ENCODE measurements at places on chromosomes 6 and 20.

GRCh38 chr6:40910260-40910893, 128.6 kb downstream of the UNC5CL start:
- no peak for DNase-seq

GRCh38 chr20:50996901-50997865, 25.7 kb downstream of the KCNG1 start:
- DNase-seq, result no peak

DNA sequence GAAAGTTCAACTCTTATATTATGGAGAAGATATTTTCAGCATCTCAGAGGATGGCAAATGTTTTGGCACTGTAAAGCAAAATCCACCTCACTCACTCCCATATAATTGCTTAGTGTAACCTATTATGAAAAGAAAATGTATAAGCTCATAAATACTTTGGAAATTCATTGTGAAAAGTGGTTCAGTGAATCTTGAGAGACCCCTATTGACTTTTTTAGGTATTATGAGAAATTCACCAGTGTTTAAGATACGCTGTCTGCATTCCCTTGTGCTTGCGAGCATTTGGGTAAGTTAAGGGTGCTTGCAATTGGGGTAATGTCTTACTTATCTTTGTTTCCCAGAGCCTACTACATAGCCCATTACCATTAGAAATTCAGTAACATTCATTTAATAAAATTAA, 66.3 kb upstream of the BMP5 start:
- DNase-seq, result no peak

DNA sequence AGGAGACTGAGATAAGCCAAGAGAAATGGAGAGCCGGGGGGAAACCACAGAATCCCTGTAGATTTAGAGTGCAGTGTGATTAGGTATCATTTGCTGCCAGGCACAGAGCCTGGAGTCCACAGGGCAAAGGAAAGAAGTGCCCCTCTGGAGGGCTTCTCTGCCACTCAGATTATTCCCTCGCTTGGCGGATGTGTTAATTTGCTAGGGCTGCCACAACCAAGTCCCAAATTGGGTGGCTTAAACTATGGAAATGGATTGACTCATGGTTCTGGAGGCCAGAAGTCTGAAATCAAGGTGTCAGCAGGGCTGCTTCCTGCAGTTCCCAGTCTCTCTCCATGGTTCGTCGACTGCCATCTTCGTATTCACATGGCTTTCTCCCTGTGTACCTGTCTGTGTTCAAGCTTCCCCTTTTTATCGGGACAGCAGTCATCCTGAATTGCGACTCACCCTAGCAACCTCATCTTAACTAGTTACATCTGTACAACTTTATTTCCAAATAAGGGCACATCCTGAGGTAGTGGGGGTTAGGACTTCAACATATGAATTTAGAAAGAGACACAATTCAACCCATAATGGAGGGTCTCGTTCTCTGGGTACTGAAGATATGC, 122.2 kb downstream of the ANKRD60 start:
- no peak for DNase-seq

DNA sequence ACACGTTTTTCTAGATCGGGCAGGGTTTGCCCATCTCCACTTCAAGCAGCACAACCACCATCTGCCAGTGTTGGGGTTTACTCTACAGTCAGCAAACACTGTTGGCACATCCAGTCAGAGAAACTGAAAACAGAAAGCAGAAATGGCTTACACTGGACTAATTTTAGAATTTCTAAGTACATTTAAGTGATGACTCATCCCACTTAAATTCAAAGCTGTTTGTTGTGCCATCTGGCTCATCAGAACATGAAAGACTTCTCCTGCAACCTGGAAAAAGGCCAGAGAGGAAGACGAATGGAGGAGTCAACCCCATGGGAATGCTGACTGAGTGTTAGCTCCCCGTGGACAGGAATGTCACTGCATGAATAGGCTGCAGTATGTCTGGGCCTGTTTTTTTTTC, 21.8 kb downstream of the FAM209B start:
- DNase-seq, result no peak

- no peak for DNase-seq
Measured at GRCh38 chr20:63020681-63021080, 13.9 kb upstream of the BHLHE23 start.

DNA sequence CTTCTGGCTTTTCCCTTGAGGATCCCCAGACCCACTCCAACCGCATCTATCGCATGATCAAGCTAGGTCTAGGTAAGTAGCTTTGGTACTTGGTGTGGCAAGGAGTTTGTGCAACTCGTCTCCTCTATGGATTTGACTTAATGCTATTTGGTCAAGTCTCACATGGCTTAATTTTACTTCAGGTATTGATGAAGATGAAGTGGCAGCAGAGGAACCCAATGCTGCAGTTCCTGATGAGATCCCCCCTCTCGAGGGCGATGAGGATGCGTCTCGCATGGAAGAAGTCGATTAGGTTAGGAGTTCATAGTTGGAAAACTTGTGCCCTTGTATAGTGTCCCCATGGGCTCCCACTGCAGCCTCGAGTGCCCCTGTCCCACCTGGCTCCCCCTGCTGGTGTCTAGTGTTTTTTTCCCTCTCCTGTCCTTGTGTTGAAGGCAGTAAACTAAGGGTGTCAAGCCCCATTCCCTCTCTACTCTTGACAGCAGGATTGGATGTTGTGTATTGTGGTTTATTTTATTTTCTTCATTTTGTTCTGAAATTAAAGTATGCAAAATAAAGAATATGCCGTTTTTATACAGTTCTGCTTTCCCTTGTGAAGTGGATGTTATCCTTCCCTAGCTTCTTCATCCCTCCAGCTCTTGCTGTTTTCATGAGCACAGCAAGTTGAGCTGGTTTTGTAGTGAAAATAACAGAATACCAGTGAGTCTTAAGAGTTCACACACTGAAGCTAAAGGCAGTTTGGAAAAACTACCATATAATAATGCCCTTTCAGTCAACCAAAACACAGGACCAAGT, 3.8 kb downstream of the SLC35B2 start:
- DNase-seq, result peak; percentile 60

- DNase-seq, result no peak
Measured at GRCh38 chr6:74611220-74611619, 594.6 kb downstream of the COL12A1 start.

DNA sequence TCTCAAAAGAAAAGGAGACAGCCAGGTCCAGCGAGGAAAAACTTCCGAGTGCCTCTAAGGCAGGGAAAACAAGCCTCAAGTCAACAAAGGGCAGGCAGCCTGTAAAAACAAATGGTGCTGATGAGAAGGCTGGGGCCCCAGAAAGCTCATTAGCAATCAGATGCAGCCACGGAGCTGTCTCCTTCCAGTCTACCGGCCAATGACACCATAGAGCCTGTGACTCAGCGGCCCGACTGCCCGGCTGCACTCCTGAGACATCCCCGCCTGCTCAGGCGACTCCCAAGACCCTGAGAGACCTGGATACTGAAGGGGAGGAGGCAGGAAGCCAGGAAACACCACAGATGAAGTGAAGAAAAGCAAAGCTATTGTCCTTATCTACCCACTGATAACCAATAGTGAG, 120.1 kb upstream of the HDDC2 start:
- DNase-seq, result no peak

- DNase-seq, result no peak
Measured at GRCh38 chr6:147109707-147110106, 94.5 kb upstream of the STXBP5 start.

DNA sequence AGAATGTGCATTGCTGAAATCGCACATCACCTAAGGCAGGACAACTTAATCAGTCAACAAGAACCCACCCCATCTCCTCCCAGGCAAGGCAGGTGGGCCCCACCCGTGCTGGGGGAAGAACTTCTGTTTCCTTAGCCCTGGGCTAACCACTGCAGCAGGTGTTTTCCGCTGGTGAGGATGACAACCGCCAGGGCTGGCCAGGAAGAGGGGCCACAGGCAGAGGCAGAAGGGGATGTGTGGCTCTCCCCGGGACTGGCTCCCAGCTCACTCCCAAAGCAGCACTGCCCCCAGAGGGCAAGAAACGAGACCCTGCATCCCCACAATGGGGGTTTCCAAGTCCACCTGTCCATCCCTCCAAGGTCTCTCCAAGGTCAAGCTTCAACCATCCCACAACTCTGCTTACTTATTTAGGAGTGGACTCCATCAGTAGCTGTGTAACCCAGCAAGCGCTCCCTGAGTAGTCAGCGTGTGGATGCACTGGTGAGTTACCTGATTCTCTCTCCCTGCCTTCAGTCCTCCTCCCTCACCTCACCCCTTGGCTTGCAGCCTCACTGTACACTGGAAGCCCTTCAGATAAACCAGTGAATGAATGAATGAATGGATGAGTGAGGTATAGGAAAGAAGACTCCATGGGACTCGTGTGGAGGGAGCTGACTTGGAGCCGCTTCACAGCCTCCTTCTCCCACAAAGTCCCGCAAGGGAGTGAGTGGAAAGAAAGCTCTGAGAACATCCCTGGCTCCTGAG, 168.2 kb upstream of the CST7 start:
- DNase-seq, result no peak

DNA sequence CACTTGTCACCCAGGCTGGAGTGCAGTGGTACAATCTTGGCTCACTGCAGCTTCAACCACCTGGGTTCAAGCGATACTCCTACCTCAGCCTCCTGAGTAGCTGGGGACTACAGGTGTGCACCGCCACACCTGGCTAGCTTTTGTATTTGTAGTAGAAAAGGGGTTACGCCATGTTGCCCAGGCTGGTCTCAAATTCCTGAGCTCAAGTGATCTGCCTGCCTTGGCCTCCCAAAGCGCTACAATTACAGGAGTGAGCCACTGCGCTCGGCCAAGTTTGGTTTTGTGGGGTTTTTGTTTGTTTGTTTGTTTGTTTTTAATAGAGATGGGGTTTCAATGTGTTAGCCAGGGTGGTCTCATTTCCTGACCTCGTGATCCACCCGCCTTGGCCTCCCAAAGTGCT, 12.3 kb downstream of the LOC128125822 start:
- DNase-seq, result no peak

GRCh38 chr6:136427378-136427717, 122.9 kb downstream of the MAP7 start:
- no peak for DNase-seq

GRCh38 chr6:2626401-2626800, 124.3 kb downstream of the MYLK4 start:
- DNase-seq, result no peak

- no peak for DNase-seq
Measured at GRCh38 chr6:43890197-43891062, 120.4 kb downstream of the VEGFA start.

DNA sequence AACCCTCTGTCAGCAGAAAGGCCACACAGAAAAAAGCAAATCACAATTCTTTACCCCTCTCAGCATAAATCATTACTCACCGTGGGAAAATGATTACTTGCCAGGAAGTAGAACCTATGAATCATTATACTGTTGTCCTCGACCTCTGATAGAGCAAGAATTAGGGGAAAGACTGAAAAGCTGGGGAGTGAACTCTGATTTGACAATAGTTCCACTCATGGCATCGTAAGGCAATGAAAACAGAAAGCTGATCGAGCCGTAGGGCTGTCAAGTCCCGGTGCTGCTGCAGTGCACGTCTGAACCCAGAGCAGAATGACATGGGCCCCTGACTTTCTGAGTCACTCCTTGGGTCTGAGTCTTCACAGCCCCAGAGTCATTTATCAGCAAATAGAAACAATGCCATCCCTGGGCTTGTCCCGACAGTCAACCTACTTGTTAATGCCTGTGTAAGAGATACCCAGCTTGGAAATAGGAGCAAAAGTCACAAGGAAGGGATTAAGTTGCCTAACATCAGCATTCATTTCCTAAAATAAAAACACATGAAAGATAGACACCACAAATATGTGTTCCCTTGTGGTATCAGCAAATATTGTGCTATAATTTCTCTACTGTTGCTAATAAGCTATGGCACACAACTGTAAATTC, 224.8 kb upstream of the MARCKS start:
- DNase-seq, result no peak

GRCh38 chr20:42258564-42259302, 640.6 kb upstream of the CHD6 start:
- no peak for DNase-seq

GRCh38 chr20:11890331-11891076, 27.2 kb upstream of the BTBD3 start:
- peak; percentile 28 for DNase-seq
